A172 (cell line): ENCODE measurements at places on chromosomes 4 and X. TPM values are rescaled to one million over a fixed set of nuclear protein-coding genes. Genes with fewer than 3 reads are reported as not detected.

ARHGAP36 gene
- total RNA-seq, result not detected in 2 replicates

- DNase-seq, result no peak
Observed at GRCh38 chr4:164383358-164384220, 370.3 kb upstream of the SMIM31 start.

DNA sequence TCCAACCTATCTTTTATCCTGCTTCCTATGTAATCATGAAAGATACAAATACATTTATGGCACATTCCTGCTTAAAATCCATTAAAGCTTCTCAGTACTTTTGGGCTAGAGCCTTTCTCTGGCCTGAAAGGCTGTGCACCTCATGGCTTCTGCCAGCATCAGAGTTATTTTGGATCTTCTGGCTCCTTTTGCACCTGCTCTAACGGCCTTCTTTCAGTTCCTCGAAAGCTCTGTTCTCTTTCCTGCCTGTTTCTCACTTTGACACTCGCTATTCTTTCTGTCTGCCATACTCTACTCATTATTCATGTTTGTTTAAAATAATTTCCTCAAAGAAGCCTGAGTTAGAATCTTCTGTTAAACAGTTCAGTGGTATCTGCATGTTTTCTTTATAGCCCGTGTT lies 86.0 kb downstream of the LRP2BP start:
- no peak for DNase-seq

- DNase-seq, result no peak
Observed at GRCh38 chr4:11427121-11427996, 1.3 kb downstream of the HS3ST1 start.

DNA sequence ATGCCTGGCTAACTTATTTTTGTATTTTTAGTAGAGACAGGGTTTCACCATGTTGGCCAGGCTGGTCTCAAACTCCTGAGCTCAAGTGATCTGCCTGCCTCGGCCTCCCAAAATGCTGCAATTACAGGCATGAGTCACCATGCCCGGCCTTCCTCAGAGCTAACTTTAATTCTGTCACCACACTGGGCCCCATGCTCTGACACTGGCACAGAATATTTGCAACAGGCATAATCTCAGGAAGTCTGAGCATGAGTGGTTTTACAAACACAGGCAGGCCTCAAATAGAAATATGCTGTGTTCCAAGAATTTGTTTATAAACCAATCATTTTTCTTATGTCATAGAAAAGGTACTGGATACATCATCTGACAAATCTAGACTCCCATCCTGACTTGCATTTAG lies 32.7 kb upstream of the FAM9C start:
- DNase-seq, result peak; percentile 48
